NCI-H2029 (cell line): ENCODE measurements at places on chromosomes 1 and 21.

GRCh38 chr1:113675302-113675701 lies 84.0 kb downstream of the PHTF1 start:
- no peak for DNase-seq

DNA sequence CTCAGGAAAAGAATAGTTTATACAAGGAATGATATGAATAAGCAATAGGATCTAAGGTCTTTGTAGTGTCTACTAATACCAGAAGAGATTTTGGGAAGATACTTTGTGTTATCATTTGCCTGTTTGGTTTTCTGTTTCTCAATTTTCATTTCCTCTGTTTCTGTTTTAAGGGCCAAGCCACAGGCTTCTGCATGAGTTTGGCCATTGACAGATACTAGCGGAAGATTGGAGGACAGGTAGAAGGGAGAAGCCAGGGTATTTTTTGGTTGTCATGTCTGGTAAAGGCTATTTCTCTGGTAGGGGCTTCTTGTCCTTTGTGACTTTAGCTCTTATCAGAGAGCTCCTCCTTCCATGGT lies 51.4 kb downstream of the HS2ST1 start:
- no peak for DNase-seq

GRCh38 chr21:38810034-38810825 lies 4.5 kb downstream of the ETS2 start:
- peak; percentile 27 for DNase-seq

GRCh38 chr1:16955186-16955585 lies 25.2 kb downstream of the MFAP2 start:
- DNase-seq = no peak

GRCh38 chr1:7111853-7112252 lies 326.6 kb downstream of the CAMTA1 start:
- DNase-seq = no peak

- DNase-seq = no peak
Observed at GRCh38 chr1:235051521-235051920, 77.1 kb downstream of the TOMM20 start.

DNA sequence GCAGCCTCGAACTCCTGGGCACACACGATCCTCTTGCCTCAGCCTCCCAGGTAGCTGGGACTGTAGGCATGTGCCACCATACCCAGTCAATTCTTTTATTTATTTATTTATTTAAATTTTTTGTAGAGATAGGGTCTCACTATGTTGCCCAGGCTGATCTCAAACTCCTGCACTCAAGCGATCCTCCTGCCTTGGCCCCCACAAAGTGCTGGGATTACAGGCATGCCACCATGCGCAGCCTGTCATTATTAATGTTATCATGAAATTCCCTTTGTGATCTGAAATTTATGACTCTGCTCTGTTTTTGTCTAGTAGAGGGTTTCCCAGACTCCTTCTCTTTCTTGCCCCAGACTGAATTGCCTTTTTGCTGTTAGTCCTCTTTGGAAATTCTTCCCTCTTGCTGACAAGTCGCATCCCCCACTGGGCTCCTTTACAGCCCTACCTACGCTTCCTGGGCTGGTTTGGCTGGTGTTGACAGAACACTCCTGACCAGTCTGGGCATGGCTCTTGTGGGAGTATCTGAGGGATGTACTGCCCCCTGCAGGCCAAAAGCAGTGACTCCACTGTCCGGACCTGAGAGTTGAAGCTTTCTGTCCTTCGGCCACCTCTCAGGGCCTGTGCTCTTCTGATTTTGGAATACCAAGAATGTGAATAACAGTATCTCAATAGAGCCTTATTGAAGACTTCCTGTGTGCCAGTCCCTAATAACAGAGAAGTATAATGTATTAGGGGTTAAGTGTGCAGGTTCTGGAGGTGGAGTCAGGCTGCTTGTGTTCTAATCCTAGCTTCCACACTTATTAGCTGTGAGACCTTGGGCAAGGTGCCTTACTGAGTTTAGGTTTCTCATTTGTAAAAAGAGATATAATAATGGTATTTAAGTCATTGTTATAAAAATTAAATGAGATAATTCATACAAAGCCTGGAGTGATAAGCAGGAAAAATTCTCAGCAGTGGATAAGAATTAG lies 28.2 kb downstream of the TCEANC2 start:
- DNase-seq = peak; percentile 90

DNA sequence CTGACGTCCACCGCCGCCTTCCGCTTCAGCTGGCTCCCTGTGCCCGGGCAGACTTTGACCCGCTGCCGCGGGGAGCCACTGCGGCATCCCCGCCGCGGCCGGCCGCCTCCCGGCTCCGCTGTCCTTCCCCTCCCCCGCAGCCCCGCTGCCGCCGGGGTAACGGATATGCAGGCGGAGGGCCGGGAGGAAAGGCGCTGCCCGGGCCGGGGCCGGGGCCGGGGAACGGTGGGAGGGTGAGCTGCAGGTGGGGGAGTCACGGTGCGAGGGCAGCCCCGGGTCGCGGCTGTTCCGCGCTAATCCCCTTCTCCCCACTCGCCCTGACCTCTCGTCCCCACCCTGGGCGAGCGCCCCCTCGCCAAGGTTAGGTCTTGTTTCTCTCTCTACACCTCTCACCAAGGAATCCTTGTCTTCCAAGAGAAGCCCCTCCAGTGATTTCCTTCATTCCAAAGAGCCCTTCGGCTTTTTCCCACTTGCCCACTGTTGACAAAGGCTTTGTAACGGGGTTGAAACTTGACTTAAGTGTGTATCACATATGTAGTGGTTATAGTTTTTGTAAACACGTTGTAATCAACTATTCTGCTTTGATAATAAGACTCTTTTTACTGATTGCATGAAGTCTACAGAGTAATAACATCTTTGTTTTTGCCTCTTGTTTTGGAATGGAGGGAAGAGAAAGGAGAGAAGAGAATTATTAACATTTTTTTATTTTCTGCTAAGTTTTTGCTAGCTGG lies 669 bp downstream of the XPR1 start:
- peak; percentile 32 for DNase-seq
